ENCODE measurements at places on chromosomes 3 and 15.
A peak's percentile ranks its signal among the peaks of the same experiment; 100 is the strongest.

- DNase-seq, result no peak
These were observed 222.1 kb downstream of the FOXP1 start for GRCh38 chr3:71361334-71361890.

GRCh38 chr3:69122403-69122802 lies at the start of gene LMOD3:
Gene LMOD3, minus strand, starts transcription at chr3:69122595. Its CDS starts 209 bp downstream, at chr3:69122386.
- DNase-seq, result no peak

DNA sequence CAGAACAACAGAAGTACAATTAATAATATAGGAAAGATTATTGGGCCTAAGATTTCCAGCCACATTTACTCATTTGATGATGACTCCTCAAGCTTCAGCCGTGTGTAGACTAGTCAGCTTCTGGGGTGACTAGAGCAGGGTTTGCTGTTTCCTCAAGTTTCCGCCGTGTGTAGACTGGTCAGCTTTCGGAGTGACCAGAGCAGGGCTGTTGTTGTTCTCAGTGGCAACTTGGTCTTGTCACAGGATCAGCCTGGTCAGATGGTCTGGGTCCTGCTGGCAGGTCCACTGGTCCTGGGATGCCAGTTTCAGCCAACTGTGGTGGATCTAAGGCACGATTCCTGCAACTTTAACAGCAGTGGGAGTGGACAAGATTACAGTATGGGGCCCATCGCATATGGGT lies 21.8 kb upstream of the NOX5 start:
- DNase-seq, result no peak

- DNase-seq, result no peak
These were observed 55.7 kb downstream of the MB21D2 start for GRCh38 chr3:192861972-192862371.

- no peak for DNase-seq
These were observed 62.0 kb upstream of the SLC2A2 start for GRCh38 chr3:171088496-171088895.

DNA sequence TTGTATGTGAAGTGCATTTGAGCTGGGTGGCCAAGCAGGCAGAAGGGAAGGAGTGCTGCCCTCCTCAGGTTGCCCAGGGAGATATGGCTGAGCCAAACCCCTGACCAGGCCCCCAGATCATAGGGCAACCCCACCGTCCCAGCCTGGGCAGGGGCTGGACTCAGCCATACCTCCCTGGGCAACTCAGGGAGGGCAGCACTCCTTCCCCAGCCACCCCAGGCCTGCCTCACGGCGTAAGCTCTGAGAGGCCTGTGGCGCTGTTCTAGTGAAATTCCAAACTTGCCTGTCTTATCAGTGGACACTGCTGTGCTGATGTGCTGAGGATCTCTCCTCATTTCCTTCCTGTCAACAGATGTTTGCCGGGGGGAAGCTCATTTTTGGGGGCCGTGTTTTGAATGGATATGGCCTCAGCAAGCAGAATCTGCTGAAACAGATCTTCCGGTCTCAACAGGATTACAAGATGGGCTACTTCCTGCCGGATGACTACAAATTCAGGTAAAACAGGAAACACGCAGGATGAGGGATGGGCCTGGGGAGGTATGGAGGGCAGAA lies 57.6 kb upstream of the FGD5 start:
- DNase-seq, result no peak

DNA sequence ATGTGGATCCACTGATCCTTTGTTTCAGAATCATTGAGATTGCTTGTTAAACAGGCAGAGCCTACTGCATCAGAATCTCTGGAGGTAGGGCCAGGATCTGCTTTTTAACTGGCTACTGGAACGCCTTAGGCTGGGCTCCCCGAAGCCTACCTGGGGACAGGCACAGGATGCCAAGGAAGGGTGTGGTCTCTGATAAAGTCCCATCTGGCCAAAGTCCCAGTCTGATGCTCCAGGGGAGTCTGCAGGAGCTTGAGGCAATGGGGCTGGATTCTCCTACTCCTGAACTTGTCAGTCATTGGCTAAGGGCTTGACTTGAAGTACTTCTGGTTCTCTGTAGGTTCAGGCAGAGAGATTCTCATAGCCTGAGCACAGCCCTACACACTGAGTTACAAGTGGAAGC lies 22.4 kb upstream of the CCK start:
- DNase-seq, result no peak

DNA sequence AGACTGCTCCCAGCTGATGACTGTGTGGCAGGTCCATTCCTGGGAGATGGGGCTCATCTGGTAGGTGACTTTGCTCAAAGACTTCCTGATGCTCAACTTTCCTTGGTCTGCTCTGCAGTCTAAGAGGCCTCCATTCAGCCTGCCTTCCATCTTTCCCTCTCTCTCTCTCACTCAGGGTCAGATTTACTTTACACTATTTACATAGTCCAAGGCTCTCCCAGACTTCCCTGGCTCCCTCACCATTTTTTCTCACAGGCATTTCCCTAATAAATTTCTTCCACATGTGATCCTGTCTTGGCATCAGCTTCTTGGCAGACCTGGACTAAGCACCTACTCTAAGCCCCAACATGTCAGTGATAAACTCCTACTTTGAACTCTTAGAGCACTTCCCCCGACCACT lies 13.0 kb upstream of the PCCB start:
- no peak for DNase-seq

DNA sequence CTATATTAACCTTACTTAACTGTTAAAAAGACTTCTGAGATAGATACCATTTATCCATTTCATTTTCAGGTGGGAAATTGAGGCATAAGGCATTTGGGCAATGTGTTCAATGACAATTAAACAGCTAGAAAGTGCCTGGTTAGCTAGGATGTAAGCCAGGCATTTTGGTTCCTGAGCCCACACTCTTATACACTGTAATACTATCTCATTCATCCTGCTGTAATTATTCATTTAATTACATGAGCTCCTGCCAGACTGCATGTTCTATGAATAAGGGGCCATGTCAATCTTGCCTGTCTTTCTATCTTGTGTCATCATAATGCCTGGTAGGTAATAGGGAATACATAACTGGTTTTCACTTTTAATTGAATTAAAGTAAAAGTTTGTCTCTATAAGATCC lies 74.0 kb downstream of the RBMS3 start:
- no peak for DNase-seq

- DNase-seq, result no peak
These were observed 93.7 kb downstream of the NPTN start for GRCh38 chr15:73539212-73540128.

- DNase-seq, result no peak
These were observed 282.5 kb upstream of the TTC14 start for GRCh38 chr3:180319461-180319860.

GRCh38 chr3:64365877-64366276 lies 140.6 kb upstream of the PRICKLE2 start:
- no peak for DNase-seq

DNA sequence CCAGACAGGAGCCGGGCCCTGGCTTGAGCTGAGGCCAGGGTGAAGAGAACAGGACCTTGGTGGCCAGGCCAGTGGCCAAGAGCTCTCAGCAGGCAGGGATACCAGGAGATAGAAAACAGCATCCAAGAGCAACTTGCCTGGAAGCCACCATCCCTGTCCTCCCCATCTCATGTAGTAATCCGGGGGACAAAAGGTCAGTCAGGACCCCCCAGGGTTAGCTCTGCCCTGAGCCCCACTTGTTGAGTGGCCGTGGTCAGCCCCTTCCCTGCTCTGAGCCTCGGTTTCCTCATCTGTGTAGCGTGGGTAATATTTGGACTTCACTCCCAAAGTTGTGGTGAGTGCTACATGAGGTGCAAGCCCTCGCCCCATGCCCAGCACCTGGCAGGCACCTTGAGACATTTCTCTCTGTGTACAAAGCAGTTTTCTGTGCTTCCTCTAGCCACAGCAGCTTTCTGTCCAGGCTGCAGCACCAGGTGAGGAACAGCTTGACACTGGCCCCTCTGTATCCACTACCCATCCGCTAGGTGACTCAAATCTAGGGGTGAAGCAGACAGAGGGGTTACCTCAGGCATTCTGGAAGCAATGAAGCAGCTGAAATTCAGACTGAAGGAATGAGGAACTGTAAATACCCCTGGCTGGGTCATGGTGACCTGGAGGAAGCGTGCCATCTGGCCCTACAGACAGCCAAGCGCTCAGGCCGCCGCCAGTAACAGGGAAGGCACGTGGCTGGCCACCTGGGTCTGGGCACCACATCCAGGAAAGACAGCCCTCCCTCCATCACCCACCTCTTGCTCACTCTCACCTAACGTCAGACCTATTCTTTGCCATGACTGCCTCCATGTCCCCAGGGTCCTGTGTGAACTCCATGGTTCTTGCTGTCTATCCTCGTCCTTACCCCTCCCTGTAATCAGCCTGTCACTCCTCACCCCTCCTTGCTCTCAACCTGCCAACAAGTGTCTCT lies 6.7 kb downstream of the CISH start:
- no peak for DNase-seq

DNA sequence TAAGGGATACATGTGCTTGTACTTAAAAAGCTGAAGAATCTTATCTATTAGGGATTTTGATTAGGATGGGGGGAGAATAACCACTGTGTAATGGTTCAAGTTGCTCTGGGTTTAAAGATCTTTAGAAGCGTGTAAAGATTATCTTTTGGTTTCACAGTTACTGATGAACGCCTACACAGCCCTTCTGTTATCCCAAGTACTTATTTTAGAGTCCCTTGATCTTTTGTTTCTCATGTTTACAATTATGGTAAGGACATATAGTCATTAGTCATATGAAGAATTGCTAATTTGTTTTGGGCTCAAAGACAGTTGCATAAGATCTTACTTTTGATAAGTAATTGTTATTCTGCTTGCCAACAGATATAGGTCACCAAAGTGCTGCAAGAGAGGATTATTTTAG lies 160.1 kb downstream of the PLCL2 start:
- DNase-seq, result no peak

DNA sequence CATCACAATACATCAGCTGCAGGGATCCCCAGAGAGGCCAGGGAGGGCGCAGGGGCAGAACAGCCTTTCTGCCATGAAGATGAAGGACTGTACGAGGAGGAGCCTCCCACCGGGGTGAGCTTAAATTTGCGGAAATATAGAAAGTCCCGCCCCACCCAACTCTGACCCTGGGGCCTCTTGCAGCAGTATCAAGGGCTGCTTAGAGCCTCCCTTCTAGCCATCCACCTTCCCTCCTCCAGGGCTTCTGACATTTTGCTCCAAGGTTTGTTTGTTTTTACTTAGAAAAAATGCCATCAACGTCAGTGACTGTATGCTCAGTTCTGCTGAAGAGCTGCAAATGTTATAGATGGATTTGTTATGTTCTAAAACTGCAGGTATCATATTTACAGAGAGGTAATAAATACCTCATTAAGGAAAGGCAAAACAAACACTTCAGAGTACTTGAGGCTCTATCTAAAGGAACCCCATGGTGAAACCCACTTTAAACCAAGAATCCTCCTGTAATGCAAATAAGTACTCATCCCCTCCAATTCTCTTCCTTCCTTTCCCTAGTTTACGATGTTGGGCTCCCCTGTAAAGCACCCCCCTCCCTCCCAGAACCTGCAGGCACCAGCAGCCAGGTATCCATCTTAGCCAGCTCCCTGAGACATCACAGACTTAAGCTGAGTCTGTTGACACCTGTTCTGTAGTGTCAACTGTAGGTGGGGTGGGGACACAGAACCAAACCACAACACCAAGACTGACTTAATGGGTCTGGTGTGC lies 30.5 kb downstream of the RFTN1 start:
- no peak for DNase-seq

GRCh38 chr3:124654470-124654845 lies 75.8 kb upstream of the UMPS start:
- no peak for DNase-seq

GRCh38 chr15:27844018-27844666 lies 255.0 kb downstream of the OCA2 start:
- DNase-seq, result no peak

DNA sequence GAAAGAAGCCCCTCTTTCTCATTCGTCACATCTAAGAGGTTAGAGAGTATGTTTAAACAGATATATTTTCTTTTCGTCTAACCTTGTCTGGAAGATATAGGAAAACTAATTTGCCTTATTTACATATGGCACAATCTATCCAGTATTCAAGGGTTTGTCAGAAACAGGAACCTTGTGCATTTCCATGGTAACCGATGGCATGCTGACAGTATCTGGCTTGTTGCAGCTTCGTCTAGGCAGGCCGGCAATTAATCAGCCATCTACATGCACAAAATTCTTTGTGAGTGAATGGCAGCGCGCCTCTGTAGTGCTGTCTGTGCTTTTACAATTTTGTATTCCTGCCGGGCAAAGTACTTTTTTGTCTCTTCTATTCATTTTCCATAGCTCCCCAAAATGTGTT lies 294.0 kb upstream of the SOX2 start:
- DNase-seq, result no peak

GRCh38 chr15:76330080-76330680 lies 6.4 kb upstream of the ISL2 start:
- no peak for DNase-seq

GRCh38 chr3:8567784-8568575 lies 66.4 kb downstream of the LMCD1 start:
- DNase-seq, result no peak

GRCh38 chr3:139111392-139112229 lies 66.9 kb upstream of the PRR23C start:
- peak; percentile 25 for DNase-seq

GRCh38 chr3:127438951-127439350 lies 151.1 kb upstream of the PRR20G start:
- DNase-seq, result no peak

DNA sequence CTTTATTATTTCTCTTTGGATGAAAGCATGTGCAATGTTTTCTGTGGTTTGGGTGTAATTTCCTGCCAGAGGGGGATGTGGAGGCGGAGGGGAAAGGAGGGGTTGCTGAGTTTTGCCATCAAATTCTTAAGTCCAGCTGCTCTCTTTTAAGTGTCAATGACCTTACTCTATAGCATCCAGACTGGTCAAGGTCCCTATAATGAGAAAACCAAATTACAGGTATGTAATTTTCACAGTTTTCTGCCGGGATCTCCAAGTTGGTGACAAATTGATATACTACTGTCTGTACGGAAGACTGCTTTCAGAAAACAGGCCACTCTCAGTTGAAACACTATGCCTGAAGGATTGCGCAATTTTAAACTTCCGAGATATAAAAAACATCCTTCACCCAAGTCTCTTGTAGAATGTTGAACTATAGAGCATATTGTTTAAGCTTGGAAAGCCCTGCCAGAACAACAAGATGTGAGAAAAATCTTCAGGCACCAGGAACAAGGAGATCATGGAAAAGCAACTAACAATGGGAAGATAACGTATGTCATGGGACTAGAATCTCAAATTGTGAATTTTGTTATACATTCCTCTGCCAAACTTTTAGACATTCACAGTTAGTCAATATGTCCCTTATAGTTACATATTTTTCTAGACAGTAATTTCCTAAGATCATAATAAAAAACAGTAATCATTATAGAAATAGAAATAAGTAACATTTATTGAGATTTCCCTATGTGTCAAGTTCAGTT lies 300.7 kb upstream of the SATB1 start:
- DNase-seq, result no peak

- DNase-seq, result no peak
These were observed 151.6 kb downstream of the SERPINI1 start for GRCh38 chr3:167887096-167887495.

DNA sequence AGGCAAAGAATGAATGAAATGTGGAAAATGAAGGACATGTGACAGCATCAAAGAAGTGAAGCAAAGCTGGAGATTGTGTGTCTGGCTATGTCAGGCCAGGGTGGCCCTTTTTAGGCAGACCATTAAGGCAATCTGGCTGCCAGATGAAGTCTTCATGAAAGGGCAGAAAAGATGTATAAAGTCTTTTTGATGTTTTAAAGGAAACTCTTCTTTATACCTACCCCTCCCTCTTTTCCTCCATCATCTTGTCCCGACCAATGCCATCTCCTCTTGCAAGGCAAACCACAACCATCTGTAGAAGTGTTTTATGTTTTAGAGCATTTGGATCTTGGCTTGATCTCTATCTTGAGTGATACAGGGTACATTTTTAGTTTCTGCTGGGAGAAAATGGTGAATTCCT lies 259.2 kb downstream of the LSAMP start:
- DNase-seq, result no peak
